ENCODE measurements at places on chromosomes 2 and 18.

DNA sequence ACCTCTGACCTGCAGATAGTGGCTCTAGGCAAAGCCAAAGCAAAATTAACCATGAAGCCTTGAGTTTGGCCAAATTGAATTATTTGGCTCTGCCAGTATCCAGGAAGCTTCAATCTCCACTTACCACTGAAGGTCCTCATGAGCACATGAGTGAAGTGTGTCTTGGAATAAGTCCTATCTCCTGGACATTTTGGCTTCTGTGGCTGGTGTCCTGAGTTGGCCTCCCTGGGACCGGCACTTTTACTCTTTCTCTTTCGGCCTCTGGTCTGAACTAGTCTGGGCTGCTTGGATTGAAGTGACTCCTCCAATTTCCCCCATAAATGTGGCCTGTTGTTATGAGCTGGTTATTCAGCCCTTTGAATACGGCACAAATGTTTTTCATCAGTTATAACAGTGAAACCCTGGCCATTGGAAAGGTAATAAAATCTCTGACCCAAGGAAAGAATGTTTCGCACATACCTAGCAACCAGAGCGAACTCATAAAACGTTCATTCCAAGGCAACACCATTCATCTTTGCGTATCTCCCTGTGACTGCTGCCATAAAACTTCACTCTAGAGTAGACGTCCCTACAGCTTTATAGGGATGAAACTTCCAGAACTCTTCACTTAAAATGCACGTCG lies 216.4 kb downstream of the LPIN1 start:
- no peak for DNase-seq

DNA sequence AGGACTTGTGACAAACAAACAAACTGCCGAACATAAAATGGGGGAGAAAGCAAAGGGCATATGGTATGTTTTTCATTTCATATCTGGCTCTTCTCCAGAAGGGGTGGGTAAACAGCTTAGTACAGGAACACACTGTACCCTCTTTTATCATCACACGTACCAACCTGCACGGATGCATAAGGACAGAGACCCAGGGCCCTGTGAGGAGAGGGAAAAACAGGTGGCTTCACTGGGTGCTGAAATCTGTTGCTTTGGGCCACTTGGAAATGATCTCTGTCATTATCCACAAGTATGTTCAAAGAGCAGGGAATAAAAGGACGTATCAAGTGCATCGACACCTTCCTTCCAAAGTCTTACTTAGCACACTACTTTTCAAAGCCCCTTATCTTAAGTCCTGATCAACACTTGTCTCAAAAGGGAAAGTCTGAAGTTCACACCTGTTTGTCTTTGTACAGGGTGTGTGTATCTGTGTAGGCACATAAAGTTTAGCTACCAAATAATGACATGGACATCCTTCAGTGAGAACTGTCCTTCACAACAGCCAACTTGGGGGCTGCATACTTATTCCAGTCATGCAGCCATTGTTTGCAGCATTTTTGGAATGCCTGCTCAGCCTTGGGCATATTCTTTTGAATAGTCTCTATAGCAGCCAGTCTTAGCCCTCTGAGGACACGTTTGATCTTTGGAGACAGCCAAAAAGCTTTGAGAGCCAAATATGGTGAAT lies 60.6 kb downstream of the IRS1 start:
- DNase-seq: no peak

DNA sequence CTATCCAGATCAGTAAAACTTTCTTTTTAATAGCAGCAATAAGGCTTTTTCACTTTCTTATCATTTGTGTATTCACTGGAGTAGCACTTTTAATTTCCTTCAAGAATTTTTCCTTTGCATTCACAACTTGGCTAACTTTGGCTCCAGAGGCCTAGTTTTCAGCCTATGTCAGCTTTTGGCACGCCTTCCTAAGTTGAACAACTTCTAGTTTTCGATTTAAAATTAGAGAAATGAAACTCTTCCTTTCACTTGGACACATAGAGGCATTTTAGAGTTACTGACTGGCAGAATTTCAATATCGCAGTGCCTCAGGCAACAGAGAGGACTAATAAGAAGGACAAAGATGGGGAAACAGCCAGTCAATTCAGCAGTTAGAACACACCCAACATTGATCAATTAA lies 577.4 kb downstream of the DSC3 start:
- no peak for DNase-seq

- DNase-seq: no peak
Measured at GRCh38 chr2:200243441-200243840, 63.1 kb upstream of the SPATS2L start.

DNA sequence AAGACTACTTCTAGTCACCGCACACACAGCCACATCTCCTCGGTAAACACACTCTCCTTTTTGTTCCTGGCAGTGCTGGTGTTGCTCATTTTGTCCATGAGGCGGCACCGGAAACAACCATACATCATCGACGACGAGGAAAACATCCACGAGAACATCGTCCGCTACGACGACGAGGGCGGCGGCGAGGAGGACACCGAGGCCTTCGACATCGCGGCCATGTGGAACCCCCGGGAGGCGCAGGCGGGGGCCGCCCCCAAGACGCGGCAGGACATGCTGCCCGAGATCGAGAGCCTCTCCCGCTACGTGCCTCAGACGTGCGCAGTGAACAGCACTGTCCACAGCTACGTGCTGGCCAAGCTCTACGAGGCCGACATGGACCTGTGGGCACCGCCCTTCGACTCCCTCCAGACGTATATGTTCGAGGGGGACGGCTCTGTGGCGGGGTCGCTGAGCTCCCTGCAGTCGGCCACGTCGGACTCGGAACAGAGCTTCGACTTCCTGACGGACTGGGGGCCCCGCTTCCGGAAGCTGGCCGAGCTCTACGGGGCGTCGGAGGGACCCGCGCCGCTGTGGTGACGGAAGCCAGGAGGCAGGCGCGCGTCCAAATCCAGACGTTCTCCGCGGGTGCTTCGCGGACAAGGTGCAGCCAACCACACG lies 221.0 kb downstream of the CDH20 start:
- no peak for DNase-seq

DNA sequence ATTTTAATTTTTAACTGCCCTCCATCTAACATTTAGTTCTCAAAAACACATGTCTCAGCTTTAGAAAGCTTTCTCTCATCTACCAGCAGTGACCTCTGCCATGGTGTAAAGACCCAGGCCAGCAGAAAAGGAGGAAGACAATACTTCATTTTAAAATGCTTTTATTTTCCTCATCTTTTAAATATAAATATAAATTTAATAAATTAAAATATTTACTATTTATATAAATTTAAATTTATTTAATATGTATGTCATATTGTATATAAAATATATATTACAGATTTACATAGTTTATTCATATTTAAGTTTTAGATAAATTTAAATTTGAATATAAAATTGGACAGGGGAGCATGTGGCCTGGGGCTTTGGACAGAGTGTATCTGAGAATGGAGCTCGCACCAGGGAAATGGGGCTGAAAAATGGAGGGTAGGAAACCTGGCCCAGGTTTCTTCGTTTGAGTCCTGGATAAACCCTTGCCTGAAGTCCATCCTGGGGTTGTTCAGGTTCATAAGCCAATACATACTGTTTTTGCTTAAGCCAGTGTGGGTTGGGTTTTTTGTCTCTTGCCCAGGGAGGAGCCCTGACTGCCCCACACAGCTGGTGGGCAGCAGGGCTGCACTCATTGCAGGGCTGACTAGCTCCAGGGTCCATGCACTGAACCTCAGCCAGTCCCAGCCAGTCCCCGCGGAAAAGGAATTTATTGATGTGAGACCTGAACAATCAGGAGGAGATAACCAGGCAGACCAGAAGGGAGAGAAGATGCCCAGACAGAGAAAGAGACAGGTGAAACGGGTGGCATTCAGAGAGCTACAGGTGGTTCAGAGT lies 77.3 kb upstream of the LAPTM4A start:
- DNase-seq: no peak

GRCh38 chr2:202541137-202541536 lies 93.6 kb upstream of the FAM117B start:
- DNase-seq: no peak

GRCh38 chr2:64605026-64605471 lies 48.7 kb downstream of the SERTAD2 start:
- DNase-seq: no peak

DNA sequence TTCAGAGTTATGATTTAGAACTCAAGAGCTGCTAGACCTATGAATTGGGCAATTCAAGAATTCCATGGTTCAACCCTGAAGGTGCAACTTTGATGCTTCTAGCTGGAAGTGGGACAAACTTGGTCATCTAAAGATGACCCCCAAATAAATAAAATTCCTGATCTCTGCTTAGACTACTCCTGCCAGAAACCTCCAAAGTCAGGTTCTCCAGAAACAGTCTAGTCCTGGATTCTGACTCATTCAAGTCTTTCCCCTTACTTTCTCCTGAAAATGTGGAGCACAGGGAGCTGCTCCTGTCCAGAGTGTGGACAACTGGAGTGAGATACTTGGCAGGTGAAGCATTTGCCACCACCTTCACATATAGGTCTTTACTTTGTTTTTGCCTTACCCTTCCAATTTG lies 557.7 kb upstream of the TNP1 start:
- no peak for DNase-seq

DNA sequence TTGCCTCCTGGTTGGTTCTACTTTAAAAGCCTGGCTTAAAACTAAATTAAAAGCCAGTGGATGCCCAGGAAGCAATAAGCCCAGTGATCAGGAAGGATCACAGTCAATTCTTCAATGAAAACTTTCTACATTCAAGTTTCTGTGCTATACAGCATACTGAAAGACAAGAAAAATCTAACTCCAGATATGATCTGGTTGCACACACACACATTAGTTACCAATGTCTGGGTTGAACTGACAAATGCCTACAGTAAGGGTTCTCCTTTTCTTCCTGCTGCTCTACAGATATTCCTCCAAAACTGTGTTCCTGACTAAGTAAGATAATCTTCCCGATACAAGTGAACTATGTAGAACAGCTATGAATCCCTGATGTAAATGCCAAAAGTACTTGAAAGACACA lies 81.3 kb downstream of the ROCK2 start:
- no peak for DNase-seq

DNA sequence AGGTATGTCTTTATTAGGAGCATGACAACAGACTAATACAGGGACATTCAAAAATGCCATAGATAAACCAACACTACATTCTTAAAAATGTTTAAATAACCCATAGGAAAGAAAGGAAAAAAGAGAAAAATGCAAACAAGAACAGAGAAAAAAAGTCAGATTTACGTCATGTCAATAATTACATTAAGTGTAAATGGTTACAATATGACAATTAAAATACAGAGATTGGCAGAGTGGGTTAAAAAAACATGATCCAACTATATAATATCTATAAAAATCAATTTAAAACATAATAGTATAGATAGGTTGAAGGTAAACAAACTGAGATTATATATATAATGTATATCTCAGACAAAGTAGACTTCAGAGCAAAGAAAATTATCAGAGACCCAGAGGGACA lies 255.8 kb downstream of the ANAPC1 start:
- no peak for DNase-seq

- no peak for DNase-seq
Measured at GRCh38 chr2:109342256-109342850, 213.3 kb downstream of the SH3RF3 start.

GRCh38 chr2:232018181-232018580 lies 56.7 kb downstream of the DIS3L2 start:
- no peak for DNase-seq

GRCh38 chr2:165681841-165682240 lies 112.2 kb downstream of the GALNT3 start:
- no peak for DNase-seq

- DNase-seq: no peak
Measured at GRCh38 chr2:165376571-165376975, 92.9 kb upstream of the CSRNP3 start.

GRCh38 chr18:35739778-35740177 lies 158.2 kb downstream of the GALNT1 start:
- no peak for DNase-seq

- no peak for DNase-seq
Measured at GRCh38 chr18:62118328-62118727, 68.5 kb downstream of the PIGN start.

DNA sequence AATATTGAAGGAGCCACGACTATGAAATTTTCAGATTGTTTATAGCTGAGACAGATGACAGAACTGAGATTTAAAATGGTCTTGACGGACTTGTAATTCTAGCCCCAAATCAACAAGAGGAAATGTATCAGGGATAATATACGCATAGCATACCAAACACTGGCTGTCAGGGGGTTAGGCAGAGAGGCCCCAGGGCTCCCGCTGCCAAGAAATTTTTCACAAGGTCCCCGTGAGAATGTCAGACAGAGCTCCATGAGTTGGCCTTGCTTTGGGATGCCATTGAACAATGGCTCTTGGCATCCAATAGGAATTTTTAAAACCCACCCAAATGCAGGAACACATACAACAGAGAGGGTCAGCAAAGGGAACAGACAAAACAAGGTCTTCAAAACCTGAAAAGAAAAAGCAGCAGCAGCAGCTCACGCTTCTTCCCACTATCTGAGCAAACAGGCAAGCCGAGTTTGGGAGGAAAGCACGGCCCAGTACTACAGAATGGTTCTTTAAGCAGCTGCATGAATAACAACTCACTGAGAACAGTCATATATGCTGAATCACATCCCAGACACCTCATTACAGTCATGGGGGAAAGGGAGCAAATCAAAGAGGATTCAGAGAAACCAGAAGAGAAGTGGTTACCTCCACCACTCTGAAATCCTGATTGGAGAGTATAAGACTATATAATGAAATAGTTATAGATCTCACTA lies 445.6 kb downstream of the RND3 start:
- no peak for DNase-seq

GRCh38 chr2:66478299-66478698 lies 43.4 kb downstream of the MEIS1 start:
- DNase-seq: no peak

GRCh38 chr2:110115291-110116032 lies at the start of gene MALL:
Gene MALL, minus strand, starts transcription at chr2:110115822. Its CDS starts 30 bp downstream, at chr2:110115792.
- DNase-seq: peak; percentile 41

- no peak for DNase-seq
Measured at GRCh38 chr18:24063121-24063731, 48.7 kb downstream of the TTC39C start.

- DNase-seq: no peak
Measured at GRCh38 chr18:79690586-79691482, 11.2 kb downstream of the CTDP1 start.

DNA sequence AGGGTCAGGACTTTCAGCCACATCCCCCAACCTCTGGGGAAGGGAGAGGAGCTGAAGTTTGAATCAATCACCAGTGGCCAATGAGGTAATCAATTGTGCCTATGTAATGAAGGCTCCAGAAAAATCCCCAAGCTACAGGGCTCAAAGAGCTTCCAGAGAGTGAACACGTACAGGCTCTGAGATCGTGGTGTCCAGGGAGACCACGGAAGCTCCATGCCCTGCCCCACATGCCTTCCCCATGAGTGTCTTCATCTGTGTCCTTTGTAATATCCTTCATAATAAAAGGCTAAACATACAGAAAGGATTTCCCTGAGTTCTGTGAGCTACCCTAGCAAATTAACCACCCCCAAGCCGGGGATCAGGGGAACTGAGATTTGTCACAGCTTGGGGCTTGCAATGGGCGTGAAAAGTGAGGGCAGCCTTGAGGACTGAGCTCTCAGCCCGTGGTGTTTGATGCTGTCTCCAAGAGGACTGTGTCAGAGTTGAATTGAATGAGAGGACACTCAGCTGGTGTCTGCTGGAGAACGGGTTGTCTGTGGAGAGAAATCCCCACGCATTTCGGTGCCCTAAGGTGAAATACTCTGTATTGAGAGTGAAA lies 25.5 kb upstream of the TUBB6 start:
- no peak for DNase-seq

GRCh38 chr18:55869556-55870501 lies 281.8 kb upstream of the TCF4 start:
- DNase-seq: peak; percentile 17
